ENCODE measurements at places on chromosomes 3 and 15. TPM values are rescaled to one million over a fixed set of nuclear protein-coding genes. Genes with fewer than 3 reads are reported as not detected.
A peak's percentile ranks its signal among the peaks of the same experiment; 100 is the strongest.

The RBP2 gene
- not detected for total RNA-seq

The AGBL1 gene
- total RNA-seq = not detected

The GHRL gene
- not detected for total RNA-seq

The LMCD1 gene
- 50.0 TPM for total RNA-seq

The SOX2 gene
- not detected for total RNA-seq

The HDC gene
- total RNA-seq = not detected

The PEX5L gene
- under 0.01 TPM for total RNA-seq

The RTP3 gene
- total RNA-seq = not detected

The GUCA1C gene
- total RNA-seq = not detected

The CDHR4 gene
- not detected for total RNA-seq

The FGD5 gene
- not detected for total RNA-seq

- H3K27ac ChIP-seq = peak overlapping the region; percentile 97
- no peak overlapping the region for H3K4me3 ChIP-seq
- no peaks in the 10 kb centered on the region for H3K36me3 ChIP-seq
Measured at GRCh38 chr15:59296181-59296617, 76.5 kb downstream of the MYO1E start.

- no peak overlapping the region for H3K4me3 ChIP-seq
- peaks cover 3% of the 10 kb centered on the region for H3K4me1 ChIP-seq
- no peaks in the 10 kb centered on the region for H3K27me3 ChIP-seq
- DNase-seq = peak; percentile 56
Measured at GRCh38 chr3:109806929-109807328, 469.6 kb upstream of the DPPA4 start.

DNA sequence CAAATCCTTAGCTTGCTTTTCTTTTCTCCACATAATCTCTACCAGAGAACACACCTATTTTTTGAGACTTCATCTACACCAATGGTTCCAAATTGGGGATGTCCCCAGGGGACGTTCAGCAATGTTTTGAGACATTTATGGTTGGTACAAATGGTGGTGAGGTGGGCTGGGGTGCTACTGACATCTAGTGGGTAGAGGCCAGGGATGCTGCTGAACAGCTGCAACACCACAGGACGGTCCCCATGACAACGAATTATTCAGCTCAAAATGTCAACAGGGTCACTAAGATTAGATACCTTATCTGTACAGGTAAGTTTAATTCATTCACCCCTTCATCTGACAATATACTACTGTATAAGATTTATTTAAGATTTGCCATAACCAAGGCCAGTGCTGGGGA, 14.4 kb downstream of the GK5 start:
- H3K27me3 ChIP-seq = no peaks in the 10 kb centered on the region
- no peak for DNase-seq
- H3K4me1 ChIP-seq = peaks cover 5% of the 10 kb centered on the region
- no peak overlapping the region for H3K4me3 ChIP-seq
- peaks cover 7% of the 10 kb centered on the region for H3K36me3 ChIP-seq
- H3K27ac ChIP-seq = no peak overlapping the region

- H3K36me3 ChIP-seq = peaks cover 6% of the 10 kb centered on the region
- H3K4me3 ChIP-seq = no peak overlapping the region
- H3K27ac ChIP-seq = peak overlapping the region; percentile 72
- H3K4me1 ChIP-seq = peaks cover 40% of the 10 kb centered on the region
- H3K27me3 ChIP-seq = no peaks in the 10 kb centered on the region
Measured at GRCh38 chr3:8532251-8532871, 30.7 kb downstream of the LMCD1 start.

DNA sequence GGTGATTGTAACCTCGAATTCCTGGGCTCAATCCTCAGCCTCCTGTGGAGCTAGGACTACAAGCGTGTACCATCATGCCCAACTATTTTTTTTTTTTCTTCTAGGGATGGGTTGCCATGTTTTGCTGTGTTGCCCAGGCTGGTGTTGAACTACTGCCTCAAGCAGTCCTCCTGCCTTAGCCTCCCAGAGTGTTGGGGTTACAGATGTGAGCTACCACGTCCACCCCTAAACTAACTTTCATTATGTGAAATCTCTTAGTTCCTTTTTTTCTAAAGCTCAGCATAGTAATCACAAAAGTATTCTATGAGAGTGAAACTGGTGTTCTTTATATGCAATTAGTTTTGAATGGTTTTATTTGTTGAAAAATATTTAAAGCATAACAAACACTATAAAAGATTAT, 92.1 kb downstream of the XRN1 start:
- H3K27me3 ChIP-seq = no peaks in the 10 kb centered on the region
- H3K36me3 ChIP-seq = peaks cover 28% of the 10 kb centered on the region
- H3K4me1 ChIP-seq = no peaks in the 10 kb centered on the region
- no peak overlapping the region for H3K27ac ChIP-seq

GRCh38 chr3:170644711-170645110, 58.8 kb upstream of the SLC7A14 start:
- no peaks in the 10 kb centered on the region for H3K36me3 ChIP-seq
- peaks cover 12% of the 10 kb centered on the region for H3K4me1 ChIP-seq
- H3K27me3 ChIP-seq = no peaks in the 10 kb centered on the region
- DNase-seq = peak; percentile 15
- no peak overlapping the region for H3K27ac ChIP-seq
- H3K4me3 ChIP-seq = no peak overlapping the region

GRCh38 chr3:29695643-29696198, 414.9 kb downstream of the RBMS3 start:
- no peaks in the 10 kb centered on the region for H3K36me3 ChIP-seq
- H3K27ac ChIP-seq = peak overlapping the region; percentile 100
- H3K4me1 ChIP-seq = peaks cover 10% of the 10 kb centered on the region
- H3K27me3 ChIP-seq = no peaks in the 10 kb centered on the region

- H3K27ac ChIP-seq = peak overlapping the region; percentile 89
- peak; percentile 21 for DNase-seq
- H3K27me3 ChIP-seq = peaks cover 11% of the 10 kb centered on the region
- H3K4me3 ChIP-seq = peak overlapping the region; percentile 57
- H3K4me1 ChIP-seq = peaks cover 7% of the 10 kb centered on the region
Measured at GRCh38 chr3:186109897-186110803, 1.3 kb upstream of the ETV5 start.

DNA sequence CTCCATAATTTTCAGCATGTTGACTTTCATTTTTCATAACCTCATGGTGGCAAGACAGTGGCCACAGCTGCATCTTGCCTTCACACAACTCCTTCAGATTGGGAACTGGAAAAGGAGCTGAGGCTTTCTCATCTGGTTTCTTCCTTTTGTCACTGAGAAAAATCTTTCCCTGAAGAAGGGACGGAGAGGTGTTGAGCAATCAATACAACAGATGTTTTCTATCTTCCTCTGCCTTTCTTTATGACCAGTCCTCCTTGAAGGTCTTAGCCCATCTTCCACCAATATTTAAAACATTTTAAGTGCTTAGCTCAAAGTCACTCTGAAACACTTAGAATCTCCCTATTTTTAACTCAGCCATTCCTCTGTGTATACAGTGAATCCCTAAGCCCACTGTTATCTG, 11.9 kb downstream of the ZNF660 start:
- H3K27me3 ChIP-seq = no peaks in the 10 kb centered on the region
- H3K4me1 ChIP-seq = no peaks in the 10 kb centered on the region
- peaks cover 14% of the 10 kb centered on the region for H3K36me3 ChIP-seq
- no peak overlapping the region for H3K27ac ChIP-seq
- H3K4me3 ChIP-seq = no peak overlapping the region

GRCh38 chr3:88725440-88726165, 381.8 kb upstream of the EPHA3 start:
- H3K4me1 ChIP-seq = no peaks in the 10 kb centered on the region
- no peak for DNase-seq
- no peaks in the 10 kb centered on the region for H3K27me3 ChIP-seq
- no peak overlapping the region for H3K27ac ChIP-seq
- no peaks in the 10 kb centered on the region for H3K36me3 ChIP-seq

GRCh38 chr15:58357529-58358476, 74.0 kb upstream of the LIPC start:
- peak; percentile 76 for DNase-seq
- H3K27ac ChIP-seq = no peak overlapping the region
- no peak overlapping the region for H3K4me3 ChIP-seq
- no peaks in the 10 kb centered on the region for H3K27me3 ChIP-seq

DNA sequence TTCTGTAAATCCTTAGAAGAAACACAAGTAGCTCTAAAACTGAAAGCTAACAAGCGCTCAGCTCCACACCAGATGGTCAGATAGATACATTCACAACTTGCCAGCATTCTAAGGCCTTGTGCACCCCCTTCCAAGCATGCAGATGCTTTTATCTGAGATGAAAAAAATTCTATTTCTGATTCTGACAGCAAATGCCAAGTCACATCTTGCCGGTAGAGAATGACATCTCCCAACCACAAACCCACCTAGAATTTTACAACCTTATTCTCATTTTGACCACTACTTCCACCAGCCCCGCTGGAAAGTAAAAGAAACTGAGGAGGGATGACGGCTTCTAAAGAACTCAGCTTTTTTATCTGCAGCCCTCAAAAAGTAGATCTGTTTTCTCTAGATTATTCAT, 57.7 kb downstream of the SUMF1 start:
- no peaks in the 10 kb centered on the region for H3K27me3 ChIP-seq
- H3K27ac ChIP-seq = no peak overlapping the region
- peaks cover 2% of the 10 kb centered on the region for H3K4me1 ChIP-seq
- DNase-seq = no peak
- 0 out of 2 replicates have a peak, but pooled peaks cover 2% of the 10 kb centered on the region for H3K36me3 ChIP-seq

DNA sequence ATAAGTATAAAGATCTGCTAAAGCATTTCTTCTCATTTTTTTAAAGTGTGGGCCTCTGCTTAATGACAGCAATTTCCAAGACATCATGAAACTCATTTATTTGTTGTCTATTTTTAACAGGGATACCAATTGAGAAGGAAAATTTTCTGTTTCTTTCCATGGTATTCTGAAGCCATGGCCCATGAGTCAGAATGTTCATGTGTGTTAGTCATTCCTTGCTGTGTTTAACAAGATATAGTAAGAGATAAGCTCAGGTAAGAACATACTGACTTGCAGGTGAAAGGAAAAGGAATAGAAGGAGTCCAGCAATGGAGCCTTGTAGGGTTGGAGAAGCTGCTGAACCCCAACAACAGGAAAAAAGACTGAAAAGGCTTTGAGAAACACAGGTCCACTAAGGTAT, 17.0 kb upstream of the ARID3B start:
- no peaks in the 10 kb centered on the region for H3K36me3 ChIP-seq
- H3K27ac ChIP-seq = no peak overlapping the region
- H3K4me3 ChIP-seq = no peak overlapping the region
- no peaks in the 10 kb centered on the region for H3K27me3 ChIP-seq
- H3K4me1 ChIP-seq = peaks cover 7% of the 10 kb centered on the region

- no peaks in the 10 kb centered on the region for H3K36me3 ChIP-seq
- H3K27me3 ChIP-seq = no peaks in the 10 kb centered on the region
- H3K4me3 ChIP-seq = no peak overlapping the region
- peak; percentile 6 for DNase-seq
- H3K27ac ChIP-seq = no peak overlapping the region
Measured at GRCh38 chr15:95174301-95175259, 943.2 kb downstream of the MCTP2 start.

DNA sequence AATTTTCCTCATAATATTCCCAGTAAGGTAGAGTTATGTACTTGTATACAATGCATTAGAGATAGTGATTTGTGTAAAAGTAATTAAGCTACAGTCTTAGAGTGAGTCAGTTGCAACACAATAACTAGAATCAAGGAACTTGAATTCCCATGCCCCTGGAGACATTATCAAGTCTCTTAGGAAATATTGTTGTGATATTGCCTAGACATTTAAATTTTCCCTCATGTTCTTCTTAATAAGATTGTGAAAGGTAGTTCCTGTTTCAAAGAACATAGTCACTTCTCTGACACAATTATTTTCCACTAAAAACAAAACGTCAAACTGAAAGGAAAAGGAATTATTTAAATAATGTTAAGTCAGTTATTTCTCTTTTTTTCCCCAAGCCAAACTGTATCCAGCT, 13.0 kb upstream of the ATP1B3 start:
- DNase-seq = no peak
- H3K36me3 ChIP-seq = no peaks in the 10 kb centered on the region
- H3K4me3 ChIP-seq = no peak overlapping the region
- no peaks in the 10 kb centered on the region for H3K4me1 ChIP-seq

DNA sequence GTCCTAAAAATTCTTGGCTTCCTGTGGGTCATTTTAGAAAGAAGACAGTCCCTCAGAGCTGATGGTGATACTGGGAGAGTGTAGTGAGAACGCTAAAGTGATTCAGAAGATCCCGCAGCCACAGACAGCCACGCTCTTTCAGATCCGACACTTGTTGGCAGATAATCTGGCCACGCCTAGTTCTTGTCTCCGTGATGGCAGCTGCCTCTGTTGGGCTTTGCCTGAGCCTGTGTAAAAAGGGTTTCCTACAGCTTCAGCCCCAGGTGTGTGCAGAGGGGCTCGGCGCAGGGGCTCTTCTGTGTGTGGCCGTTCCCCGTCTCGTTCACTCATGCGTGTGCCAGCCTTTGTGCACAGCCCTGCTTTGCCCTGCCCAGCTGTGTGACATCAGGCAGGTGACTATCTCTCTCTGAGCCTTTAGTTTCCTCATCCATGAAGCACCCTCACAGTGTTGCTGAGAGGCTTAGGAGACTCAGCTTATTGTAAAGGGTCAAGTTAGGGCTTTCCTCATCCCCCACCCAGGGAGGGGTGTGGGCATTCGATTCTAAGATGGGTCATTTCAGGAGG, 6.3 kb downstream of the IRAK2 start:
- no peak for DNase-seq
- peaks cover 2% of the 10 kb centered on the region for H3K36me3 ChIP-seq
- no peak overlapping the region for H3K27ac ChIP-seq
- no peaks in the 10 kb centered on the region for H3K27me3 ChIP-seq
- H3K4me1 ChIP-seq = peaks cover 6% of the 10 kb centered on the region
- no peak overlapping the region for H3K4me3 ChIP-seq

DNA sequence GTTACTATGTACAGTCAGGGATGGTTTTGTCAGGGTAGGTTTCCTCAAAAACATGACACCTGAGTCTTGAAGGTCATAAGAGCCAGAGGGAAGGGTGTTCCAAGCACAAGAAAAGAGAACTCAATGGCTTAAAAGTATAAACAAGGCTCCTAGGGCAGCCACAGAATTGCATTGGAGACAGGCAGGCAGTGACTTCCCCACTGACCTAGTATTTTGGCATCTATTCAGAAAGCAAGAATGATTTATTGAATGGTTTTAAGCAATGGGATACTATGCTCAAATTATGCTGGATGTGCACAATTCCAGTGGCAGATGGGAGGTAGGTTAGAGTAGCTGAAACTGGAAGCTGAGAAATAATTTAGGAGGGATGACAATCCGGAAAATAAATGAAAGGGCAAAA, 54.0 kb downstream of the TSC22D2 start:
- no peak overlapping the region for H3K27ac ChIP-seq
- no peaks in the 10 kb centered on the region for H3K27me3 ChIP-seq
- H3K4me1 ChIP-seq = no peaks in the 10 kb centered on the region
- H3K4me3 ChIP-seq = no peak overlapping the region
- H3K36me3 ChIP-seq = peaks cover 10% of the 10 kb centered on the region
- no peak for DNase-seq

DNA sequence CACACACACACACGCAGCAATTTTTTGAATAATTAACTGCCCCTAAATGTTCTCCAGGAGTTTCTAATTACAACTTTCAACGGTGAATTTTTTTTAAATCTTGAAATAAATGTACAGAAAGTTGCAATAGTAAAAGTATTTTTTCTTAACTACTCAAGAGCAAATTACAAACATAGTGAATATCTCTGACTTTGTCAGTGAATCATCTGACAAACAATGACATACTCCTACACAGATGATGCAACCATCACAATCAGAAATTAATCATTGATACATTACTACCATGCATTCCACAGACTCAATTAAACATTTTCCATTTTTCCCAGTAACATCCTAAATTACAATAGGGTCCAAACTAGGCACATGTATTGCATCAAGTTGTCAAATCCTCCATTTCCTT, 597.3 kb downstream of the NAALADL2 start:
- peak; percentile 50 for DNase-seq
- H3K4me1 ChIP-seq = no peaks in the 10 kb centered on the region
- H3K27me3 ChIP-seq = no peaks in the 10 kb centered on the region
- H3K36me3 ChIP-seq = no peaks in the 10 kb centered on the region
- no peak overlapping the region for H3K27ac ChIP-seq
